Activated naive CD8-positive, alpha-beta T cell treated with anti-CD3 and anti-CD28 coated beads, Interleukin-2, amount 10 ng/mL, durations not matched to agents 7 days and 5 days (primary cell): ENCODE measurements at places on chromosomes 2 and 18.

GRCh38 chr2:96815326-96816126, 542 bp upstream of the CNNM3 start:
- peaks cover 14% of the 10 kb centered on the region for H3K36me3 ChIP-seq
- peak overlapping the region; percentile 78 for H3K27ac ChIP-seq
- no peak for DNase-seq

- H3K36me3 ChIP-seq: peaks cover 44% of the 10 kb centered on the region
- peaks cover 53% of the 10 kb centered on the region for H3K4me1 ChIP-seq
- peak overlapping the region; percentile 89 for H3K4me3 ChIP-seq
- peak overlapping the region; percentile 52 for H3K27ac ChIP-seq
- peaks cover 4% of the 10 kb centered on the region for H3K27me3 ChIP-seq
Observed at GRCh38 chr2:172554352-172555271, 1.3 kb upstream of the PDK1 start.

GRCh38 chr2:230362030-230362691, 35.2 kb downstream of the SP140L start:
- DNase-seq: no peak
- H3K4me3 ChIP-seq: peak overlapping the region; percentile 29
- peak overlapping the region; percentile 63 for H3K27ac ChIP-seq

GRCh38 chr18:64986906-64987495, 763.8 kb upstream of the CDH7 start:
- no peaks in the 10 kb centered on the region for H3K36me3 ChIP-seq
- H3K27me3 ChIP-seq: no peaks in the 10 kb centered on the region
- H3K4me1 ChIP-seq: no peaks in the 10 kb centered on the region
- no peak overlapping the region for H3K4me3 ChIP-seq
- no peak overlapping the region for H3K27ac ChIP-seq

DNA sequence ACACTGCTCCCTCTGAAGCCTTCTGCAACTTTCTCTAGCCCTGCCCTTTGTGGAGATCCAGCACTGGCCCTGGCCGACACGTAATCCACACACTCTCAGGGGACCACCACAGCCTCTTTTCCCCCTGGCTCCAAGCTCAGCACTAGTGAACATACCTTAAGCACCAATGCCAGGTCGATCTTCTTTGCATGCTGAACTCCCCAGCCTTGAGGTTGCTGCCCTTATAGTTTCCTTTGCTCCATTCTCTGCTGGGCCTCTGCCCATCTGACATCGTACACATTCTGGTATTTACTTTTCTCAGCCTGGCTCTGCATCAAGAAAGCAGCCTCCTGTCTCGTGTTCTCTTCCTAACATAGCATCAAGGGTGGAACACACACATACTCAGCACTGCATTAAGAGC, 361.5 kb downstream of the LPIN1 start:
- H3K4me1 ChIP-seq: peaks cover 26% of the 10 kb centered on the region
- no peaks in the 10 kb centered on the region for H3K36me3 ChIP-seq
- DNase-seq: no peak

DNA sequence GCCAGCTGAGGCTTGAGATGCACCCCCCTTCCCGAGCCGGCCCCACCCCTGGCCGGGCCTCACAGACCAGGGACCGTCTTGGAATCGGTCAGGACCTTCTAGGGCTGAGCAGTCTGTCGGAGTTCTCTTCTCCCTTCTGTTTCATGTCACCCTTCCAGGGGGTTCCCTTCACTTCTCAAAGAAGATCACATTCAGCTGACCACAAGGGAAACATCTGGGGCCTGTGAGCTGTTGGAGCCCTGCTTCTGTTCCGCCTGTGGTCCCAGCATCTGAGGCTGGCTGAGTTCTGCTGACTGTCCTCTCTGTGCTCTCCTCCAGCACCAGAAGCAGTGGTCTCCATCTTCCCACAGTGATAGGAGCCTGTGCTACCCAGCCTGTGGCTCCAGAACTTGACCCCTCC, 106.5 kb downstream of the SEPTIN10 start:
- no peaks in the 10 kb centered on the region for H3K27me3 ChIP-seq
- no peak overlapping the region for H3K27ac ChIP-seq
- DNase-seq: no peak
- no peaks in the 10 kb centered on the region for H3K36me3 ChIP-seq

GRCh38 chr2:30368258-30368657, 78.8 kb upstream of the LCLAT1 start:
- H3K4me1 ChIP-seq: peaks cover 15% of the 10 kb centered on the region
- no peak overlapping the region for H3K4me3 ChIP-seq
- H3K36me3 ChIP-seq: no peaks in the 10 kb centered on the region

- no peaks in the 10 kb centered on the region for H3K27me3 ChIP-seq
- H3K4me1 ChIP-seq: peaks cover 62% of the 10 kb centered on the region
- peak overlapping the region; percentile 86 for H3K4me3 ChIP-seq
- peaks cover 44% of the 10 kb centered on the region for H3K36me3 ChIP-seq
Observed at GRCh38 chr2:112644155-112644932, 1.4 kb upstream of the SLC20A1 start.

- DNase-seq: no peak
- H3K4me1 ChIP-seq: peaks cover 28% of the 10 kb centered on the region
- peak overlapping the region; percentile 98 for H3K27ac ChIP-seq
- H3K4me3 ChIP-seq: peak overlapping the region; percentile 96
Observed at GRCh38 chr2:44170311-44170717, 1.6 kb downstream of the PPM1B start.

- no peaks in the 10 kb centered on the region for H3K4me1 ChIP-seq
- H3K27ac ChIP-seq: no peak overlapping the region
- DNase-seq: no peak
- no peaks in the 10 kb centered on the region for H3K36me3 ChIP-seq
- no peak overlapping the region for H3K4me3 ChIP-seq
Observed at GRCh38 chr18:29588446-29589100, 1411.6 kb upstream of the CDH2 start.

- no peak overlapping the region for H3K27ac ChIP-seq
- H3K4me1 ChIP-seq: peaks cover 3% of the 10 kb centered on the region
- H3K27me3 ChIP-seq: peaks cover 4% of the 10 kb centered on the region
- H3K4me3 ChIP-seq: no peak overlapping the region
Observed at GRCh38 chr2:181818058-181818680, 73.4 kb upstream of the ITPRID2 start.

GRCh38 chr2:232535761-232536530, 3.5 kb upstream of the CHRNG start:
- no peak overlapping the region for H3K4me3 ChIP-seq
- H3K4me1 ChIP-seq: peaks cover 9% of the 10 kb centered on the region
- H3K36me3 ChIP-seq: peaks cover 3% of the 10 kb centered on the region
- no peak overlapping the region for H3K27ac ChIP-seq

DNA sequence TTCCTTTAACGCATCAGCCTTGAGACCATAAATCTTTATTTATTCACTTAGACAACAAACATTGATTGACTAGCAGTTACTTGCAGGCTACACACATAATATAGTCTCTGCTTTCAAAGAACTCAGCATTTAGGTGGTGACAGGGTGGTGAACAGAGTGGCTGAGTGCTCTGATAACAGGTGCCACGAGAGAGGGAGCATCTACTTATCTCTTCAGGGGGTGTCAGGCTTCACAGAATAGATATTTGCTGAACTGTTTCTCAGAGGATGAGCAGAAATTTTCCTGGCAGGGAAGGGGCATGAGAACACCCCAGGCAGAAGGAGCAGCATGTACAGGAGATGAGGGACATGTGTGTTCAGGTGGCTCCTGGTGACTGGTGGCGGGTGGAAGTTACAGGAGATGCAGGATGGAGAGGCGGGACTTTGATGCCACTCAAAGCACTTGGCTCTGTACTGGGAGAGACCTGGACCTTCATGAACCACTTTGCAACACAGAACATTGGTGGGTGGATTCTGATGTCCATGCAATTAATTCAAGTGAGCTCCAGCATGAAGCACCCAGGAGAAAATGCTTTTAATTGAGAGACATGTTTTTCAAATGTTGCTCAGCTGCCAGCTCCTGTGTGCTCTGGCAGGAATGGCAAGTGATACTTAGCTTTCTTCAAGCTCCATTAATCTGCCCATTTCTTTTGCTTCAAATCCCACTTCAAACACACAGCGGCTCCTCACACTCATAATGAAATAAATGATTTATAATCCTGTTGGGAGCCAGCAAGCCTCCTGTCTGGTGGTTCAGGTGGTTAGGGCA, 248.9 kb downstream of the MYCN start:
- no peaks in the 10 kb centered on the region for H3K4me1 ChIP-seq
- peaks cover 2% of the 10 kb centered on the region for H3K27me3 ChIP-seq
- H3K4me3 ChIP-seq: no peak overlapping the region
- H3K27ac ChIP-seq: no peak overlapping the region
- H3K36me3 ChIP-seq: no peaks in the 10 kb centered on the region

GRCh38 chr2:234963773-234964615, 12.2 kb downstream of the SH3BP4 start:
- no peak overlapping the region for H3K27ac ChIP-seq
- H3K36me3 ChIP-seq: no peaks in the 10 kb centered on the region
- H3K27me3 ChIP-seq: peaks cover 2% of the 10 kb centered on the region
- DNase-seq: no peak
- no peak overlapping the region for H3K4me3 ChIP-seq

- peaks cover 10% of the 10 kb centered on the region for H3K36me3 ChIP-seq
- H3K27me3 ChIP-seq: no peaks in the 10 kb centered on the region
- H3K27ac ChIP-seq: no peak overlapping the region
- H3K4me1 ChIP-seq: peaks cover 18% of the 10 kb centered on the region
Observed at GRCh38 chr2:168215813-168216212, 31.6 kb downstream of the STK39 start.

DNA sequence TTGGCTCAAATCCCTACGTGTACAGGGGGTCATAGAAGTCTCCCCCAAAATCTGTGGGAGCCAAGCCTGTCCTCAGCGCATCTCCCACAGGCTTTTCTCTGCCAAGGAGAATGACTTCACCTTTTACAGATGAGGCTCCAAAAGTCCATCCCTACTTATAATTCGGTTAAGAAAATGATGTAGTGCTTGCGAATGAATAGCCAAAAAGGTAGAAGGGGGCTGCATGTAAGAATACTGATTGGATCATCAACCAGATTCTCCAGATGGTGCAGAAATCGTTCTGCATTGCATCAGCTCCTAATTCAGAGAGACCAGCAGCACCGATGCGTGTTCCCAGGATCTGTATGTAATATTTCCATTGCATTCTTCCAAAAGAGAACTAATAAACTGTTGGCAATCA, 91.9 kb downstream of the EPHA4 start:
- no peak overlapping the region for H3K27ac ChIP-seq
- peaks cover 2% of the 10 kb centered on the region for H3K27me3 ChIP-seq
- H3K4me1 ChIP-seq: no peaks in the 10 kb centered on the region
- H3K4me3 ChIP-seq: no peak overlapping the region

- no peak for DNase-seq
- H3K4me1 ChIP-seq: no peaks in the 10 kb centered on the region
- H3K27ac ChIP-seq: no peak overlapping the region
- H3K36me3 ChIP-seq: no peaks in the 10 kb centered on the region
- H3K27me3 ChIP-seq: peaks cover 34% of the 10 kb centered on the region
Observed at GRCh38 chr2:20675701-20676352, 8.9 kb downstream of the GDF7 start.

DNA sequence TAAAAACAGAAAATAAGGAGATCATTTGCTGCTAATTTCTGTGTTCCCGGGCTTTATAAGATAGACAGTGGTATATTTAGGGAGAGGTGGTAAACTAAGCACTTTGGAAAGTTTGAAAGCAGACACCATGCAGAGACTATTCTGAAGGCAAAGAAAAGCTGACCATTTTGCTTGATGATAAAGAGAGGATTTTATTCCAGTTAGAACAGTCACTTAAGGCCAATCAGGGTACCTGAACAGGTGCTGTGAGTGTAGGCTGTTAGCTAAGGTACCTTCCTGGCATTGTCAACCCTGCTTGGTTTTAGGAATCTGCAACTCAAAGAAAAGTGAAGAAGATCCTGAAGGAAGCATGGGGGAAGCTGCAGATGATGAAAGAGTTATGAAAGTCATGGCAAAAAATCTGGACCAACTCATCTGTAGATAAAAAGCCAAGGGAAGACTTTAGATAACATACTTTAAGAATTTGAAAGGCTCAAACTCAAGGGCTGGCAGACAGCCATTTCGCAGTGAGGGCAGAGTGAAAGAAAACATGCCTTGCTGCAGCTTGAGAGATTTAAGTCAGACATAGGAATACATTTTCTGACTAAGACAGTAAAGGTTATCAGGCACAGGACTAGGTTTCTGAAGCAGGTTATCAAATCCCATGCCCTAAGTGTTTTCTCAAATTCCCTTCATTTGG, 80.1 kb upstream of the ARL5A start:
- DNase-seq: no peak
- no peak overlapping the region for H3K4me3 ChIP-seq
- H3K27me3 ChIP-seq: peaks cover 11% of the 10 kb centered on the region
- H3K27ac ChIP-seq: no peak overlapping the region
- H3K36me3 ChIP-seq: no peaks in the 10 kb centered on the region

DNA sequence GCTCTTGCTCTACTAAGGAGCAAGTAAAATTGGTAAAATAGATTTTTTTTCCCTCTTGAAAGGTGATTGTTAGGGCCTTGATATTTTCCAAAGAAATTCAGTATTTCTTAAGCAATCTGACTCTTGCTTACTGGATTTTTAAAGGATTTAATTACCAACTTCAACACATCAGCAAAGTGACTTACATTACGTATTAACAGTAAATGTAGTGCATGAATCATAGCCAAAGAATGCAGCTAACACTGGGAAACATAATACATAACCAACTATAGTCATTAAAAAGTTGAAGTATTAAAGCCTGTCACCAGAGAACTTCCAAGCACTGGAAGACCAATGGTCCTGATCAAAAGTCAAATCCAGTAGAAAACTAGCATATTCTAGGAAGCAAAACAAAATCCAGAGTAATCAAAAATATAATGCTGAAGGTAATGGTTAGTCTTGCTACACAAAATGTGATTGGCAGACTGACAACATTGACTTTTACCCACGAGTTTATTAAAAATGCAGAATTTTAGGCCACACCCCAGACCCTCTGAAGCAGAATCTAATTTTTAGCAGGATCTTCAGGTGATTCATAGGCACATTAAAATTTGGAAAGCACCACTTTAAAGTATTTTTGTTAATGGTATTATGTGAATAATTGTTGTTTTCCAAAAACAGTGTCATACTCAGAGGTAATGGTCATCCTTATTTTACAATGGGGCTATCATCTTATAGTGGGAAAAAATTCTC, 31.8 kb upstream of the CAVIN2 start:
- no peak overlapping the region for H3K4me3 ChIP-seq
- no peaks in the 10 kb centered on the region for H3K4me1 ChIP-seq
- no peak for DNase-seq
- no peak overlapping the region for H3K27ac ChIP-seq

GRCh38 chr2:230697676-230698075, 15.0 kb upstream of the CAB39 start:
- peaks cover 20% of the 10 kb centered on the region for H3K36me3 ChIP-seq
- peaks cover 33% of the 10 kb centered on the region for H3K4me1 ChIP-seq
- no peak overlapping the region for H3K4me3 ChIP-seq
- H3K27ac ChIP-seq: no peak overlapping the region
- no peak for DNase-seq

DNA sequence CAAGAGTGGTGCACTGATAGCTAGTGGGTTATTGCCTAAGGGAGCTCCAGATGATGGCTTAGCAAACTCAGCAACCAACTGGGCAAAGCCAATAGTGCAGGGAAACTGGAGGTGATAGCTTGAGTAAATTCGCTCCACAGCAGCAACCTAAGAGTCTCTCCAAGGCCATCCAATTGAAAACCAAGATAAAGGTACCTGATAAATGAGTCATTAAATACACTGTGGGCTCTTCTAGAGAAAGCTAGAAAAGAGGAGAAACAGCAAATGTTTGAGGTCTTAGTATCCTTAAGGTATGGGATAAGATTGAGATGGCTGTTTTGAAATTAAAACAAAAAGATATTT, 197.8 kb upstream of the ERBB4 start:
- H3K27me3 ChIP-seq: no peaks in the 10 kb centered on the region
- no peaks in the 10 kb centered on the region for H3K4me1 ChIP-seq
- H3K4me3 ChIP-seq: no peak overlapping the region
- no peak overlapping the region for H3K27ac ChIP-seq
